ENCODE measurements at places on chromosomes 13 and 19.
A peak's percentile ranks its signal among the peaks of the same experiment; 100 is the strongest.

- H3K27ac ChIP-seq = no peak overlapping the region
- H3K27me3 ChIP-seq = no peaks in the 10 kb centered on the region
- no peak overlapping the region for H3K4me3 ChIP-seq
- H3K36me3 ChIP-seq = no peaks in the 10 kb centered on the region
Measured at GRCh38 chr19:50341091-50341564, 12.0 kb upstream of the KCNC3 start.

DNA sequence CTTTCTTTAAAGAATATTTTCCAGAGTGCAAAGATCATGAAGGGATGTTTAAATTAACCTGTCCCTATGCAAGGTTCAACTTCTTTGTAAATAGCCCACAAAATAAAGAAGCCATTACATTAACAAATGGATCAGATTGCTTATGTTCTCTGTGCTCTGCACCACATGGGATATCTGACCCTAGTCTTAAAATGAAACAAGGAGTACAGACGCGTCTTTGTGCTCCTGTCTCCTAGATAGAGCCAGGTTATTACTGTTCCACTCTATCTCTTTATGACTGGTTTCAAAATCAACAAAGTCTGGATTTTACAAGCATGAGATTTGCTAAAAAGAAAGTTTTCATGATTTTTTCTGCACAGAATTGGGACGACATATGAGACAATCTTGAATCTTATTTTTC, 339.4 kb downstream of the KLF12 start:
- no peaks in the 10 kb centered on the region for H3K36me3 ChIP-seq
- no peaks in the 10 kb centered on the region for H3K4me1 ChIP-seq
- H3K27ac ChIP-seq = no peak overlapping the region
- H3K27me3 ChIP-seq = no peaks in the 10 kb centered on the region
- no peak for DNase-seq
- no peak overlapping the region for H3K4me3 ChIP-seq

- peaks cover 8% of the 10 kb centered on the region for H3K36me3 ChIP-seq
- no peak overlapping the region for H3K27ac ChIP-seq
- H3K27me3 ChIP-seq = no peaks in the 10 kb centered on the region
- no peak for DNase-seq
- H3K4me1 ChIP-seq = peaks cover 10% of the 10 kb centered on the region
Measured at GRCh38 chr19:17341845-17342244, 4.5 kb downstream of the GTPBP3 start.

GRCh38 chr19:16797876-16798275, 31.3 kb upstream of the SIN3B start:
- H3K27me3 ChIP-seq = no peaks in the 10 kb centered on the region
- no peak for DNase-seq
- no peaks in the 10 kb centered on the region for H3K4me1 ChIP-seq
- H3K4me3 ChIP-seq = no peak overlapping the region
- H3K27ac ChIP-seq = no peak overlapping the region

GRCh38 chr19:50833117-50833801, at the start of gene KLK15:
Gene KLK15 (minus strand): TSS chr19:50833574. CDS start chr19:50831492, 2,082 bp downstream.
- no peaks in the 10 kb centered on the region for H3K4me1 ChIP-seq
- no peaks in the 10 kb centered on the region for H3K27me3 ChIP-seq
- no peak within 1 kb of the TSS for H3K27ac ChIP-seq
- DNase-seq = no peak
- H3K36me3 ChIP-seq = no peaks in the 10 kb centered on the region

GRCh38 chr19:23542562-23542961, 144.4 kb downstream of the ZNF675 start:
- no peak for DNase-seq
- H3K36me3 ChIP-seq = no peaks in the 10 kb centered on the region
- H3K27me3 ChIP-seq = no peaks in the 10 kb centered on the region
- H3K27ac ChIP-seq = no peak overlapping the region
- no peak overlapping the region for H3K4me3 ChIP-seq

DNA sequence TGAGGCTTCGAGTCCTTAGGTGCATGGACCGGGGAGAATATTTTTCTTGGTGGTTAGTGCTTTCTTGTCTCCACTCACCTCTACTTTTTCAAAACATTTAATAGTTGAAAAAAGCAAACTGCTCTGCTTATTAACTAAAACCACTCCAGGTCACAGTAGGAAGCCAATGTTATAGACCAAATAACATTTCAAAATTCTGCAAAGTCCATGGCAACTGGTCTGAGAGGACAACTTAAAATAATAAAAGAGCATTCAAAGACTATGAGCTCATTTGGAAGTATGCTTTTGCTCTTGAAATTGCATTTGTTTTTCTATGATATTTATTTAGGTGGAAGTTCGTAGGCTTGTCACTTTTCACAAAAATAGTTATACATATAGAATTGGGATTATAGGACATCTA, 483.0 kb downstream of the DCT start:
- no peak overlapping the region for H3K27ac ChIP-seq
- no peak for DNase-seq
- no peaks in the 10 kb centered on the region for H3K27me3 ChIP-seq
- no peak overlapping the region for H3K4me3 ChIP-seq
- no peaks in the 10 kb centered on the region for H3K4me1 ChIP-seq

GRCh38 chr19:20912973-20913372, 10.1 kb upstream of the ZNF85 start:
- no peak for DNase-seq
- H3K4me1 ChIP-seq = no peaks in the 10 kb centered on the region
- no peak overlapping the region for H3K4me3 ChIP-seq
- H3K27ac ChIP-seq = no peak overlapping the region

DNA sequence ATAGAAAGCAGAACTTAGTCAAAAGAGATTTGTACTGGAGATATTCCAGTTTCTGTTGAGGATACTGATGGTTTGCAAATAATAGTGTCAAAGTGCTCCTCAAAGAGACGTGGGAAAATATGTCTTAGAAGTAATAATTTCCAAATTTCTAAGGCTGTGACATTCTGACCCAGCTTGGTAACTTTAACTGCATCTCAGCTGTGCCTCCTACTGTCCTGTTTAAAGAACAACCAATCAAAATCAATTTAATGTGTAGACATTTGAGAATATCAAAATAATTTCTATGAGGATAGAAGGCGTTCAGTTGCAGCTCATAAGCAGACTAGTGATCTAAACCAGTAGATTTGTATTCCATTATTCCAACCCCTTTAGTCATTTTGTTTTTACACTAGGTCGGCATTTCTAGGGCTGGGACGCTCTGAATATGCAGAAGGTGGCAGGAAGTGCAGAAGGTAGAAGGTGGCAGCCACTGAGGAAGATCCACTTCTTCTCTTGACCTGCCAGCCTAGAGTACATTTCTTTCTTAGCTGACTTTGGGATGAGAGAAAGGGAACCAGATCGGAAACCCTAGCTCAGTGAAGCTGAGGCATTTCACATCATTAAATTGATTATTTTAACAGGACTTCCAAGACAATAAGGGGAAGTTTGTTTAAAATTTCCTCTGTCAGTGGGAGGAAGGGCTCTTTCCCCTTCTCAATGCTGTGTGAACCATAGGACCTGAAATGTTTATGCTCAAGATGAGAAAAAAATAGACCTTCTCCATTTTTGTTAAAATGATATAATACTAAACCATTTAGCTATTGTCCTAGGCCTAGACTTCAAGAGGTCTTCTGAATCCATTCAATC, 67.5 kb downstream of the COL4A1 start:
- H3K27me3 ChIP-seq = no peaks in the 10 kb centered on the region
- H3K36me3 ChIP-seq = peaks cover 7% of the 10 kb centered on the region
- peaks cover 56% of the 10 kb centered on the region for H3K4me1 ChIP-seq
- peak overlapping the region; percentile 71 for H3K27ac ChIP-seq
- no peak overlapping the region for H3K4me3 ChIP-seq

- no peak overlapping the region for H3K4me3 ChIP-seq
- H3K4me1 ChIP-seq = no peaks in the 10 kb centered on the region
- H3K27ac ChIP-seq = no peak overlapping the region
- DNase-seq = no peak
- H3K36me3 ChIP-seq = no peaks in the 10 kb centered on the region
Measured at GRCh38 chr19:15810335-15810734, 5.1 kb downstream of the OR10H1 start.

DNA sequence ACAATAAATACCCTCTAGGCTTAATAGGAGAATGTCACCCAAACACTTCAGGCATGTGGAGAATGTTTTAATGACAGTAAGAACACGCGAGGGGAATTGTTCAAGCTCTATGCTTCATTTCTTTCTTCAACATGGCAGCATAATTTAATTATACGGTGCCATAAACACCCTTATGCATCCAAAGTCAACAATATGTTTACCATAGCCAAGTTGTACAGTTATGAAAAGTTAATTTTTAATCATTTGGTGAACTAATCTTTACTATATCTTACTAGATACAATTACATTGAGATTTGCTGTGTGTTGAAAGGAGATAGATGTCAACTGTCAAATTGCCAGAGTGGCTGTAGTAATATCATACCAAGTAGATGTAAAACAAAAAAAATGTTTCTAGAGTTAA, 185.9 kb upstream of the NBEA start:
- H3K4me3 ChIP-seq = no peak overlapping the region
- no peaks in the 10 kb centered on the region for H3K27me3 ChIP-seq
- DNase-seq = no peak

DNA sequence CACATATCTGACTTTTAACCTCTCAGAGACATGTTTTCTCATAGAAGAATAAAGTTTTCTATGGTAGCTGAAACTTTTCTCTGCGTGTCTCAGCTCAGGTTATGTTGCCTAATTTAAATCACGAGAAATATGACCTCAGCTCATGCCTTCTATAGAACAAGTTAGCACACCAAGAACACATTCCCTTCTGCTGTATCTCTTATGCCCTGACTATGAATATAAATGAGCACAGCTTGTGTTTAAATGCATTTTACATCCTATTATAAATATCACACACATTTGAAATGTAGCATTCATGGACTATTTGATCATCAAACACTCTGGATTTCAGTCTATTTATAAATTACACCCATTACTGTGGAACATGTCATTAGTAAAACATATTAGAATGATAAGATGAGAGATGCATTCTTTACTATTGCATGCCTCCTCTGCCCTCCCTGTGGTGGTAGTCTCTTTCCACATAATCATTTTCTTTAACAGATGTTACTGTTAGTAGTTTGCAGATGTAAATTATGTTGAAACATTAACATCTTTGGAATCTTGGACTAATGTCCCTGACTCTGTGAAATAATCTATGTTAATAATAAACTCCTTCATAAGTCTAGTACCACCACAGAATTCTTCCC, 2044.9 kb upstream of the PCDH20 start:
- no peaks in the 10 kb centered on the region for H3K4me1 ChIP-seq
- H3K4me3 ChIP-seq = no peak overlapping the region
- H3K36me3 ChIP-seq = no peaks in the 10 kb centered on the region
- no peak overlapping the region for H3K27ac ChIP-seq
- no peak for DNase-seq

DNA sequence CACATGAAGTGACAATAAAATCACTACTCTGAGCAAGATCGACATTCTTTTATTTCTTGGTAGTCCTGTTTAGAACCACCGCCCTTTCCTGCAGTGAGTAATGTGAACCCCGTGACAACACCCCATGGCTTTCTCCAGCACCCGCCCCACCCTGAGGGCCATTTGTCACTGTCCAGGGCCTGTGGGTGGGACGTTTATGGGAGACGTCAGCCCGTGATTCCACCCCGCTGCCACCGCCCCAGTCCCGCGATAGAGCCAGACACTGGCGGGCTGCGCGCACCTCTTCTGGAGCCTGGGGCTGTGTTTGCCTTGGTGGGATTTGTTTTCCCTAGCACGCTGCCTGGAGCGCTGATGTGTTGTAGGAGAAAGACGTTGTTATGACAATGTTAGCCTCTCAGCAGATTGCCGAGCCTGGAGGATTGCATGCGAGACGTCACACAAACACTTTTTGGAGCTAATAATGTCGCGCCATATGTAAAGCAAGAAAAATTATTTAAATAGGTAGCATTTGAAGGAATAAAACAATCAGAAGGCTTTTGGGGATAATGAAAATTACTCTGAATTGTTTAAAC, 263.7 kb downstream of the TEX29 start:
- H3K4me1 ChIP-seq = no peaks in the 10 kb centered on the region
- no peaks in the 10 kb centered on the region for H3K36me3 ChIP-seq
- H3K4me3 ChIP-seq = no peak overlapping the region
- DNase-seq = no peak
- no peaks in the 10 kb centered on the region for H3K27me3 ChIP-seq
- no peak overlapping the region for H3K27ac ChIP-seq

DNA sequence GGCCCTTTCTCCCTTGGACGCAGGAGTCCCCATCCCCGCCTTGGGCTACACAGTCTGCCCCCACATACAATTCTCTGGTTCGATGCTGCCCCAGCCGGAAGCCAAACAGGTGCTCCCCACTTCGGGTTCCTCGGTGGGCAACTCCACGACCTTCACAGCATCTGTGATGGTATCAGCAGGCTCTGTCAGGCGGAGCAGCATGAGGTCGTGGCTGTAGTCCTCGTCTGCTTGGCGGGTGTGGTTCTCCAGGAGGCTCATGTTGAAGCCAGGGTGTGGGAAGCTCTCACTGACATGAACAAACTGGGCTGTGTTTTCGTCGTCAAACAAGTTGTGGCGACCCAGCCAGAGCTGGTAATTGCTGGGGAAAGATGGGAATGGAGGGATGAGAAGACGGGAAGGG, 3.5 kb downstream of the KLK1 start:
- H3K36me3 ChIP-seq = no peaks in the 10 kb centered on the region
- H3K27ac ChIP-seq = no peak overlapping the region
- DNase-seq = no peak
- H3K27me3 ChIP-seq = peaks cover 11% of the 10 kb centered on the region
- H3K4me3 ChIP-seq = no peak overlapping the region

GRCh38 chr13:46683676-46684260, 113.2 kb downstream of the ESD start:
- peaks cover 27% of the 10 kb centered on the region for H3K4me1 ChIP-seq
- DNase-seq = no peak

- H3K4me3 ChIP-seq = peak overlapping the region; percentile 33
- H3K36me3 ChIP-seq = no peaks in the 10 kb centered on the region
- H3K4me1 ChIP-seq = peaks cover 5% of the 10 kb centered on the region
Measured at GRCh38 chr13:97249093-97249795, 27.1 kb downstream of the MBNL2 start.

DNA sequence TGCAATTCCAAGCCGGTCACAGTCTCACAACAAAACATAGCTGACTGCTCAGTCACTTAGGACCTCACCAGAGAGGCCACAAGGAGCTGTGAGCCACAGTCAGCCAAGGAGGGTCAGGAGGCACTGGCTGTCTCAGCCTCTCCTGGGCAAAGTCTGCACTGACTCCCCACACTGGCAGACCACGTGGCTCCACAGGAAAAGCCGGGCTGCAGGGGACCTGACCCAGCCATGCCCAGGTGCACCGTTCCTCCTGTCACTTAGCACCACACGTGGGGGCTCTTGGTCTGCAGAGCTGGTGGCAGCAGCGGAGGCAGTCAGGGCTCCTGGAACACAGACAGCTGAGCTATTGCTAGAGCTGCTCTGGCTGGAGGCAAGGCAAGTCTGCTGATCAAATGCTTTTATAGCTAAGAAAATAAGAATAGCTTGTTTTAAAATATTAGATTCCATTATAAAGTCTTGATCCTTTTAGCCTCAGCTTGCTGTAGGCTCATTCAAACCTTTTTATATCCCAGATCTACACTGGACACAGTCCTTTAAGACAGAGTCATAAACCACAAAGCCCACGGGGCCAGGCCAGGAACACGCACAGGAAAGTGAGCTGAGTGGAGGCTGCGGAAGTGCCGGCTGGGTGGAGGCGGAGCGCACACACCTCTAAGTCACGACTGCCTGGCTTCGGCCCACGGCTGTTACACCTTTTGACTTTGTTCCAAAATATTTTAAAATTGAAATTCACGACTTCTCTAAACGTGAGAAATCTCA, 744.1 kb downstream of the UQCRFS1 start:
- H3K36me3 ChIP-seq = no peaks in the 10 kb centered on the region
- H3K27ac ChIP-seq = no peak overlapping the region
- DNase-seq = no peak
- H3K27me3 ChIP-seq = no peaks in the 10 kb centered on the region

GRCh38 chr13:66612983-66613382, 617.2 kb downstream of the PCDH9 start:
- DNase-seq = no peak
- H3K4me3 ChIP-seq = no peak overlapping the region
- no peaks in the 10 kb centered on the region for H3K27me3 ChIP-seq
- H3K36me3 ChIP-seq = no peaks in the 10 kb centered on the region
